ENCODE measurements at places on chromosomes 1 and 21. TPM values are rescaled to one million over a fixed set of nuclear protein-coding genes. Genes with fewer than 3 reads are reported as not detected.

NUDT17 gene
- total RNA-seq: 2.1 TPM

DNA sequence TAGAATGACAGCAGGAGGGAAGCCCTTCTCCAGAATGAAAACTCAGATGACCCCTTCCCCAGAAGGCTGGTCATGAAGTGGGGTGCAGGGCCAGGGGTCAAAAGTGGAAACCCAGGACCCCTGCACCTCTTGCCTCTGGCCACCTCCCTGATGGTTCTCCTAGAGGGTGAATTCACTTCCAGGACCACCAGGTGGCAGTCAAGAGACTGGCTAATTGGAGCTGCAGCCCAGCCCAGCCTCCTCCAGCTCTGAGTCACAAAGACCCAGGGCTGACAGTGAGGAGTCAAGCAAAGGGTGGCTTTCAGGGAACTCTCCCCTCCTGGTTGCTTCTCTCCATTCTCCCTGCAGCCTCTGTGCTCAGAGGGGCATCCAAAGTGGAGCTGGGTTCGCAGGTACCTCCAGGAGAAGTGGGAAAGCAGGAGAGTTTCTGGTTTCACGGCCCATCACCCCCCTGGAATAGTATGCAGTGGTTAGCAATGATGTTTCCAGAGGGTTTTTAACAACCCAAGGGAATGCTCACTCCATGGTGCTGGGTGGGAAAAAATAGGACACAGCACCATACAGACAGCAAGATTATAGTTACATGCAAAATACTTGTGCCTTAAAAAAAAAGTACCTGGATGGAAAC, 6.1 kb upstream of the EPHB2 start:
- H3K4me1 ChIP-seq: peaks cover 6% of the 10 kb centered on the region
- no peaks in the 10 kb centered on the region for H3K36me3 ChIP-seq
- H3K27ac ChIP-seq: no peak overlapping the region
- H3K4me3 ChIP-seq: no peak overlapping the region
- peaks cover 52% of the 10 kb centered on the region for H3K27me3 ChIP-seq

GRCh38 chr1:151713874-151714273, 2.7 kb downstream of the CELF3 start:
- H3K4me1 ChIP-seq: peaks cover 9% of the 10 kb centered on the region
- H3K36me3 ChIP-seq: peaks cover 10% of the 10 kb centered on the region
- peaks cover 68% of the 10 kb centered on the region for H3K27me3 ChIP-seq

DNA sequence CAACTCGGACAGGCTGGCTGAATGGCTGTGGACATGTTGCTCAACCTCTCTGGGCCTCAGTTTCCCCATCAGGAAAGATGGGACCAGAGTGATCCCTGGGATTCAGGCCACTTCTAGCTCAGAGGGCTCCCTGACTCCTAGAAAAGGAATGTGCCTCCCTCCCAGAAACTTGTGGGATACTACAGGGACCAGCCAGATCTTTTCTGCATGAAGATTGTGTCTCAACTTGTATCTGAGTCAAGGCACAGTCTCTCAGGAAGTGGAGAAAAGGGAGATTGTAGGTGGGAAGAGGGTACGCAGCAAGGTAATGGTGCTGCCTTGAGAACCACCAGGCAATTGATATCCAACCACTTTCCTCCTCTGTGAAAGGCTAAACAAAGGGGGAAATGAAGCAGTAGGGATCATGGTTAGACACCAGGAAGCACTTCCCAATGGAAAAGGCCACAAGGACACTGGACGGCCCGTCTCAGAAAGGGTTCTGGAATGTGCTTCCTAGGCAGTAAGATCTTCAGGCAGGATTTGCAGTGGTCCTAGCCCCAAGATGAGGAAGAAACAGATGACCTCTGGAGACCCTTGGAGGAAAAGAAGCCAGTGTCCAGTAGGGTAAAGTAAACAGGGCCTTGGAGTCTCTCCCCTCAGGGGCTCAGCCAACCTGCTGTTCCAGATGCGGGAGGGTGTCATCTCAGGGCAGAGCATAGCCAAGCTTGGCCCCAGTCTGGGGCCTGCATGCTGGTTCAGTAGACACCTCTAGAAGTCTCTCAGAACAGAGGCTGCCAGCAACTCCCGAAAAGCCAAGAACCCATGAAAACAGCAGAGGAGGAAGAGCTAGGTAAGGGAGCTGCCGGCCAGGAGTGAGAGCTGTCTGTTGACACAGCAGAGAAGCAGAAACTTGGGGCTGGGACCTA, 16.8 kb downstream of the IFFO2 start:
- H3K36me3 ChIP-seq: no peaks in the 10 kb centered on the region
- H3K4me3 ChIP-seq: peak overlapping the region; percentile 15
- peak overlapping the region; percentile 32 for H3K27ac ChIP-seq
- DNase-seq: no peak

- H3K27me3 ChIP-seq: no peaks in the 10 kb centered on the region
- peaks cover 24% of the 10 kb centered on the region for H3K4me1 ChIP-seq
- no peak overlapping the region for H3K27ac ChIP-seq
- DNase-seq: no peak
Measured at GRCh38 chr1:89356658-89357400, 7.0 kb upstream of the GBP6 start.

PEAR1 gene
- total RNA-seq: 17.7 TPM

GRCh38 chr21:16248705-16249104, 518.9 kb downstream of the USP25 start:
- DNase-seq: no peak
- H3K36me3 ChIP-seq: no peaks in the 10 kb centered on the region
- no peaks in the 10 kb centered on the region for H3K27me3 ChIP-seq
- H3K4me3 ChIP-seq: no peak overlapping the region
- H3K27ac ChIP-seq: no peak overlapping the region

GRCh38 chr1:27752360-27752759, 20.7 kb upstream of the STX12 start:
- H3K4me1 ChIP-seq: peaks cover 11% of the 10 kb centered on the region
- peaks cover 4% of the 10 kb centered on the region for H3K36me3 ChIP-seq
- peak overlapping the region; percentile 19 for H3K27ac ChIP-seq
- no peak for DNase-seq

PGLYRP4 gene
- not detected for total RNA-seq

DNA sequence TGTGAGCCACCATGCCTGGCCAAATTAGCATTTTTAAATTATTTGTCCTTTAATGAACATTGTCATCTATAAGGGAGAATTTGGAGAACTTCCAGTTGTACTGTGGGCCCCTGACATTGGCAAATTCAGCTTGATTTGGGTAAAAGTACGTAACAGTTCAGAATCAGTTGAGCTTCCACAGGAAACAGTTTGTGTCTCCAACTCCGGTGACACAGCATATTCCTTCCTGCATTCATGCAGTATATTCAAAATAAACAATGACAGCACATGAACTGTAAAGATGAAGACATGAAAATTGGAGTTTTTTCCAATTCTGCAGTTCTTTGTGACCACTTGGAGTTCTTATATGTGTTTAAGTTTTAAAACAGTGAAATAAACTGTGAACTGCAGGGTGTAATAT, 28.2 kb downstream of the RNF220 start:
- H3K4me3 ChIP-seq: no peak overlapping the region
- no peak overlapping the region for H3K27ac ChIP-seq
- no peak for DNase-seq
- H3K27me3 ChIP-seq: peaks cover 25% of the 10 kb centered on the region
- H3K4me1 ChIP-seq: no peaks in the 10 kb centered on the region

GRCh38 chr1:23291706-23292105, 52.4 kb downstream of the HNRNPR start:
- peaks cover 7% of the 10 kb centered on the region for H3K4me1 ChIP-seq
- DNase-seq: no peak
- no peaks in the 10 kb centered on the region for H3K27me3 ChIP-seq
- H3K4me3 ChIP-seq: no peak overlapping the region
- H3K36me3 ChIP-seq: no peaks in the 10 kb centered on the region

OR2C3 gene
- not detected for total RNA-seq

GRCh38 chr1:174358344-174358743, 89.4 kb upstream of the GPR52 start:
- no peak overlapping the region for H3K4me3 ChIP-seq
- no peak overlapping the region for H3K27ac ChIP-seq
- H3K4me1 ChIP-seq: peaks cover 12% of the 10 kb centered on the region
- no peak for DNase-seq

PLA2G2A gene
- total RNA-seq: not detected

- no peak for DNase-seq
- H3K4me3 ChIP-seq: no peak overlapping the region
- no peaks in the 10 kb centered on the region for H3K4me1 ChIP-seq
- H3K27ac ChIP-seq: no peak overlapping the region
- H3K27me3 ChIP-seq: no peaks in the 10 kb centered on the region
Measured at GRCh38 chr1:168976267-168976666, 130.2 kb upstream of the ATP1B1 start.

DNA sequence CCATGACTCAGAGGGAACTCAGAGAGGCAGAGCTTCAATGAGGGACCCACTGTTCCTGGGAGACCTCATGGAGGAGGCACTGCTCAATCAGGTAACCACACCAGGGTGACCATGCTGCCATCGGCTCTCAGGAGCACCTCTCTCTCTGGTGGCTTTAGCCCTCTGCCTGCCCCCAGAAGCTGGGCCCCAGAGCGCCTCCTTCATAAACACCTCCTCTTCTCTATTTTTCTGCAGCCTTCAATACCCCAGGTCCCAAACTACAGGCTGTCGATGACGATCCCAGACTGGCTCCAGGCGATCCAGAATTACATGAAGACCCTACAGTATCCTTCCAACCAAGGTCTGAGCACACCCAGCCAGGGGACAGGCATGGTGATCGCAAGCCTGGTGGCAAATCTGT, 10.6 kb downstream of the VASH2 start:
- no peak overlapping the region for H3K4me3 ChIP-seq
- H3K27me3 ChIP-seq: peaks cover 76% of the 10 kb centered on the region
- no peak for DNase-seq
- H3K36me3 ChIP-seq: peaks cover 3% of the 10 kb centered on the region

- no peaks in the 10 kb centered on the region for H3K27me3 ChIP-seq
- no peak for DNase-seq
- H3K4me1 ChIP-seq: peaks cover 17% of the 10 kb centered on the region
- H3K27ac ChIP-seq: no peak overlapping the region
Measured at GRCh38 chr1:160357286-160358002, 9.4 kb upstream of the NHLH1 start.

DNA sequence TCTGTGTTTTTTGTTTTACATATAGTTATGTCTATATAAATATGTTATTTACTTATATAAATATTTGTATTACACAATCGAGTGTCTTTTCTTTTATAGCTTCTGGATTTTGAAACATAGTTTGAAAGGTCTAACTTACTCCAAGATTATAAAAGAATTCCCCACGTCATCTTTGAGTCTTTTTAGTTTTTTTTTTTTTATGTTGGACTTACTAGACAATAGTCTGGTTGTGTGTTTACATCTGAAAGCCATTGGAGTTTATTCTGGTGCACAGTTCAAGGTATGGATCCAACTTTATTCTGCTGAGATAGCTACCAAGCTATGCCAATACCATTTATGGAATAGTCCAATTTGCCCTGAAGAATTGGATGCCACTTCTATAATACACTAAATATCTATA, 26.1 kb upstream of the RCAN3 start:
- DNase-seq: no peak
- H3K27me3 ChIP-seq: no peaks in the 10 kb centered on the region
- H3K36me3 ChIP-seq: no peaks in the 10 kb centered on the region
- no peak overlapping the region for H3K27ac ChIP-seq
- peaks cover 13% of the 10 kb centered on the region for H3K4me1 ChIP-seq

DNA sequence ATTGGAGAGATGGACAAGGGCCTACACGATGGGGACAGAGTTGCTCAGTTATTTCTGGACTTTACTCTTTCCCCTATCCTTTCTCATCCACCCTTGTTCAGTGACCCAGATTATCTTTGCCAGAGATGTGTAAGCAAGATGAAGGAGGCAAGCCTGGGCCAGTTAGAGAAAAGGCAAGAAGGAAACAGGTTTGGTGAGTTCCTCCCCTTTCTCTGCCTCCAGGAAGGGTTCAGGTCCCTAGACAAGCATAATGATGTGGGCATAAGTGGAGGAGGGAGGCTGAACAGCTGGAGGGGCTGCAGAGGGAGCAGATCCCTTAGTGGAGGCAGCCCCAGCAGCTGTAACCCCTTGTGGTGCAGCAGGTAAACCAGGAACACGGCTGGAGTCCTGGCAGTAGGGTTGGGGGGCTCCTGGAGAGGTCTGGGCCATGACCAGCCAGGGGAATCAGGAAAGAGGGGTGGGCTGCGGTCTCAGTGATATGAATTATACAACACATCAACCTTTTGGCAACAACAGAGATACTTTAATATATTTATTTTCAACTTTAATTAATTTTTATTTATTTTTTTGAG, 9.2 kb upstream of the CDC42 start:
- no peaks in the 10 kb centered on the region for H3K36me3 ChIP-seq
- DNase-seq: no peak
- H3K27me3 ChIP-seq: no peaks in the 10 kb centered on the region
- H3K4me1 ChIP-seq: peaks cover 40% of the 10 kb centered on the region

TBX19 gene
- 2.7 TPM for total RNA-seq

FCRL5 gene
- total RNA-seq: not detected

DNA sequence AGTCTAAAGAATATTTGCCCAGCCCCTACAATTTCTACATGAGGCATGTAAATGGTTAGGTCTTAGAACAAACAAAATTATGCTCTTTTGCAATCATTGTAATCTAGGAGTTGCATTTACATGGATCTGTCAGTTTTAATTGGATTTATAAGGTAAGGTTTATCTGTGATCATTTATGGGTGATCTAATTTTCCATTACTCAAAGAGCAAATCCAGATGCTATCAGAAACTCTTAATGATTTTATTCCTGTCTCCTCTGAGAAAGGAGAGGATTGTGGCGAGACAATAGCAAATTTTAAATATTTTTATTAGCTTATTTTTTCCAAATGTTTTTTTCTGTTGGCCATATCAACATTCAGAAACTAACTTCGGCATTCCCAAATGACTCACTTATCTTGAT, 14.2 kb upstream of the NEGR1 start:
- H3K27ac ChIP-seq: no peak overlapping the region
- no peaks in the 10 kb centered on the region for H3K27me3 ChIP-seq
- H3K36me3 ChIP-seq: no peaks in the 10 kb centered on the region
- no peak for DNase-seq
- H3K4me3 ChIP-seq: no peak overlapping the region
- H3K4me1 ChIP-seq: no peaks in the 10 kb centered on the region

DNA sequence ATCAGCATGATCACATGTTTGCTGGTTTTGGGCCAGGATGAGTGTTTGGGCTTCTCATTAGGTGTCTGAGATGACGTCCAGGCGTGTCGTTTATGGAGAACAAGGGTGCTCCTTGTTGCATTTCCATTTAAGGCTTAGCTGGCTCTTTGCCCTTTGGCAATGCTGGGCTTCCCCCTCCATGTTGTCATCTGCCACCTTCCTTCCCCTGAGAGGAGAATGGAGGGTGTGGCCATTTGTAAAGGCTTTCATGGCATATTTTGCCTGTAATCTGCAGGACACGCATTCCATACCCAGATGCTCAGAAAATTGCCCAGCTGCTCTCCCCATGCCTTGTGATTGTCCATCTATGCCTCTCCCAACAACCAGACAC, 27.7 kb downstream of the PKP1 start:
- DNase-seq: no peak
- H3K27me3 ChIP-seq: peaks cover 61% of the 10 kb centered on the region
- H3K4me3 ChIP-seq: no peak overlapping the region

FLG2 gene
- total RNA-seq: not detected

RASAL2 gene
- 0.29 TPM for total RNA-seq

- H3K4me3 ChIP-seq: no peak overlapping the region
- no peak overlapping the region for H3K27ac ChIP-seq
- H3K36me3 ChIP-seq: no peaks in the 10 kb centered on the region
- peaks cover 2% of the 10 kb centered on the region for H3K4me1 ChIP-seq
- H3K27me3 ChIP-seq: peaks cover 7% of the 10 kb centered on the region
Measured at GRCh38 chr1:16128338-16128741, 27.5 kb downstream of the EPHA2 start.

CELA3B gene
- total RNA-seq: not detected

TUFT1 gene
- total RNA-seq: 18.2 TPM

DNAJC28 gene
- total RNA-seq: not detected

- peaks cover 33% of the 10 kb centered on the region for H3K27me3 ChIP-seq
- H3K36me3 ChIP-seq: no peaks in the 10 kb centered on the region
- H3K27ac ChIP-seq: no peak overlapping the region
- no peak overlapping the region for H3K4me3 ChIP-seq
Measured at GRCh38 chr1:90325168-90325567, 330.3 kb downstream of the ZNF326 start.
